ENCODE measurements at places on chromosomes 2 and 18. TPM values are rescaled to one million over a fixed set of nuclear protein-coding genes. Genes with fewer than 3 reads are reported as not detected.

EVX2 gene
- not detected for polyA plus RNA-seq

DIPK1C gene
- polyA plus RNA-seq = 0.25 TPM

SLC40A1 gene
- 131 TPM for polyA plus RNA-seq

DNA sequence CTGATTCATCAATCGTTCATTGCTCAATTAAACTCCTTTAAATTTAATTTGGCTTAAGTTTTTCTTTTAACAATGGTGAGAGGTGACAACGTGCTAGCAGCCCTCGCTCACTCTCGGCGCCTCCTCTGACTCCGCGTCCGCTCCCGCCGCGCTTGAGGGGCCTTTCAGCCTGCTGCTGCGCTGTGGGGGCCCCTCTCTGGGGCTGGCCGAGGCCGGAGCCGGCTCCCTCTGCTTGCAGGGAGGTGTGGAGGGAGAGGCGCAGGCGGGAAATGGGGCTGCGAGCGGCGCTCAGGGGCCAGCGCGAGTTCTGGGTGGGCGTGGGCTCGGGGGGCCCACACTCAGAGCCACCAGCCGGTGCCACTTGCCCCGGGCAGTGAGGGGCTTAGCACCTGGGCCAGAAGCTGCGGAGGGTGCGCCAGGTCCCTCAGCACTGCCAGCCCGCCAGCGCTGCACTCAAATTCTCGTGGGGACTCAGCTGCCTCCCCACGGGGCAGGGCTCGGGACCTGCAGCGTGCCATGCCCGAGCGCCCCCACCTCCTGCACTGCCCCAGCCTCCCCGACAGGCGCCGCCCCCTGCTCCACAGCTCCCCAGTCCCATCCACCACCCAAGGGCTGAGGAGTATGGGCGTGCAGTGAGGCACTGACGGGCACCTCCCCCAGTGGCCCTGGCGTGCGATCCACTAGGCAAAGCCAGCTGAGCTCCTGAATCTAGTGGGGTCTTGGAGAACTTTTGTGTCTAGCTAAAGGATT, 19.6 kb downstream of the ANKMY1 start:
- no peak for DNase-seq

THSD7B gene
- polyA plus RNA-seq = 4.6 TPM

DNA sequence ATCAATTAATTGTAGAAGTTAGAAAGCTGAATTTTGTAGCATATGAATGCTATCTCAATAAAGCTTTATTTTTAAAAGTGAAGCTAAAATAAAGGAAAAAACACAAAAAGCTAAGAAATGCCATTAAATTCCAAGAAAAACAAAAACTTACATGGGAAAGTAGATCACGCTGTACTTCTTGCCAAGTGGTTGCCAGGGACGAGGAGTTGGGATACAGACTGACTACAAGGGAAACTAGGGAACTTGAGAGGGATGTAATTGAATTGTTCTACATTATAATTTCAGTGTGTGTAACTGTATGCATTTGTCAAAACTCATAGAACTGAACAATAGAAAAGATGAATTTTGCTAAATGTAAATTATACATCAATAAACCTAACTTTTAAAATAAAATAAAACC, 108.1 kb downstream of the DYM start:
- no peak for DNase-seq

- DNase-seq = no peak
Measured at GRCh38 chr2:132577686-132578085, 92.3 kb downstream of the LYPD1 start.

GRCh38 chr2:46937471-46937901, 21.9 kb upstream of the MCFD2 start:
- DNase-seq = no peak

FBXO48 gene
- 1.6 TPM for polyA plus RNA-seq

POMC gene
- 8.0 TPM for polyA plus RNA-seq

KLHL14 gene
- 29.9 TPM for polyA plus RNA-seq

RGPD3 gene
- polyA plus RNA-seq = 0.33 TPM

DNA sequence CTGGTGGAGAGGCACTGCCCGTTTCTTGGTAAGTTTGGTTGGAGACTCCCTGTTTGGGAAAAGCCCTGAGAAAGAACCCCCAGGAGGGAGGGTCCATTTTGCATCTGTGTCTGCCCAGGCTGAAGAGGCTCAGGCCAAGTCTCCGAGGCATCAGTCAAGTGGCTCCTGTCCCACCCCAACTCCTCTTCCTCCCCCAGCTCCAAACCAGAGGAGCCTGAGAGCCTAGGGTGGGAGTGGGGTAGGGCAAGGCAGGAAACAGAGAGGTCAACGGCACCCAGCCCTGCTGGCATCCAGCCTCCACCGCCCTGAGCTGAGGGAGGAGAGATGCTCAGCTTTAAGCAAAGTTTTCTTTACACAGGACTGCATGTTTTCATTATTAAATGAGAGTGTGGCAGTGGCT, 38.2 kb downstream of the CYP27C1 start:
- DNase-seq = no peak

All from right renal pelvis (tissue), 4 donors.